ENCODE measurements at places on chromosomes 5 and 9.

- no peak for DNase-seq
Measured at GRCh38 chr9:132957805-132958204, 13.4 kb upstream of the TSC1 start.

- DNase-seq: no peak
Measured at GRCh38 chr5:152606776-152607364, 201.8 kb upstream of the NMUR2 start.

DNA sequence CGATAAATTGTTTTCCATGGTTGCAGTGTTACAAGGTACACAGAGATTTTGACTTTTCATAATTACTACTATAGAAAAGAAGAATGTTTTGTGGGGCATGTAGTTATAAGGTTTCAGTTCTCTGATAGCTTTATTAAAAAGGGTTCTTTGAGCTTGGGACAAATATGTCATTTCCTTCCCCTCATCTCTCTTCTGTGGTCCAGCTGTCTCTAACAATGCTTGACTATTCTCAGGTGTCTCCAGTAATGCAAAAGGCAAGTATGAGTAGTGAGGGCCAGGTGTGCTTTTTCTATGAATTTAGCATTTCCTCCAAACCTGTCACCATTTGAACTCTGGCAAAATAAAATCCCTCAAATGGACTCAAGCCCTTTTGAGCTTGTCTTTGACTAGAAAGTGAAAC, 84.3 kb downstream of the SLF1 start:
- no peak for DNase-seq

DNA sequence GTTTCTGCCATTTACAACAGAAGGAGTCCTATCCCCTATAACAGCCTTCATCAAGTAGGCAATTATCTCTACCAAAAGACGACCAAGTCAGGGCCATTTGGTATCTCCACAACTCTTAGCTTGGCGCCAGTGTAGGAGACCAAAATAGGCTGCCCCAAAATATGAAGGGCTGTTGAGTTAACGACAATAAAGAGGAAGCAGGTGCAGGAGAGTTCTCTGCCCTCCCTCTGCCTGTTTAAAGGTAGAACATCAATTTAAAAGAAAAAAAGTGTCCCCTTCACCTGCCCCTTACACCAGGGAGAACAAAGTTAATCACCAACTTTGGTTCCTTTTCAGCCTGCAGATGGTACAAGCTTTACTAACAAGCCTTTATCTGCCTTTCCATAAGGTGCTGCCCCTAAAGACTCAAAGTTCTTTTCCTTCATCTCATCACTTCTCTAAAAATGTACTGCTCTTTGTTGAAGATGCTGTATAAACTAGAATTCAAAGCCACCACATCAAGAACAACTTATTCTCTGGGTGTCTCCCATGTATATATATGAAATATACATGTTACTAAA, 33.3 kb downstream of the PPP1R2B start:
- DNase-seq: no peak

All from ureter (tissue), 1 donor.